ENCODE measurements at places on chromosomes 5 and 9. TPM values are rescaled to one million over a fixed set of nuclear protein-coding genes. Genes with fewer than 3 reads are reported as not detected.

PKD2L2 gene
- not detected for total RNA-seq

- DNase-seq: no peak
Measured at GRCh38 chr5:29697278-29697677, 1496.2 kb upstream of the CDH6 start.

- no peak for DNase-seq
Measured at GRCh38 chr5:137226081-137226480, 273.0 kb downstream of the SPOCK1 start.

- no peak for DNase-seq
Measured at GRCh38 chr9:124693403-124693802, 77.7 kb downstream of the NR6A1 start.

GRCh38 chr5:112576298-112576925 lies 157.3 kb upstream of the EPB41L4A start:
- DNase-seq: no peak

- no peak for DNase-seq
Measured at GRCh38 chr5:13658152-13658551, 286.3 kb downstream of the DNAH5 start.

- no peak for DNase-seq
Measured at GRCh38 chr5:76388791-76389512, 14.1 kb upstream of the IQGAP2 start.
